NCI-H1694 (cell line): ENCODE measurements at places on chromosomes 2 and 18.

DNA sequence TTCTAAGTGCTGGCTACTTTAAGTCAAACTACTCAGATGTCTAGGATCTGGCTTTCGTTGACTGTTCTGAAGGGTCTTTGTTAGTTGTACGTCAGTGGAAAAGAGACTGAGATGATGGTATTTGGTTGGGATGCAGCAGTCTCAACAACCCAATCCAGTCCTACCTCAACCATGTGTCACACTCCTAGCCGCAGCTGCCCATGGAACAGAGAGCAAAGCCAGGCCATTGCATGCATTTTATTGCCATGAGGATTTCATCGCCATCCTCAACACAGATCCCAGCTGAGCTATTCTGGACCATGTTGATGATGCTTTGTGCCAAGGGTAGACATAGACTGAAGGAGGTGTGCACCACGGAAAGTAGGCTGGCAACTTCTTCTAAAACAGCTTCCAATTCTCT is 97.3 kb upstream of the STK39 start:
- DNase-seq, result no peak

- no peak for DNase-seq
Measured at GRCh38 chr2:907706-908105, 42.9 kb upstream of the SNTG2 start.

GRCh38 chr2:50773211-50773932 is 258.6 kb downstream of the NRXN1 start:
- no peak for DNase-seq

- DNase-seq, result no peak
Measured at GRCh38 chr2:108414945-108415344, 34.1 kb upstream of the GCC2 start.

DNA sequence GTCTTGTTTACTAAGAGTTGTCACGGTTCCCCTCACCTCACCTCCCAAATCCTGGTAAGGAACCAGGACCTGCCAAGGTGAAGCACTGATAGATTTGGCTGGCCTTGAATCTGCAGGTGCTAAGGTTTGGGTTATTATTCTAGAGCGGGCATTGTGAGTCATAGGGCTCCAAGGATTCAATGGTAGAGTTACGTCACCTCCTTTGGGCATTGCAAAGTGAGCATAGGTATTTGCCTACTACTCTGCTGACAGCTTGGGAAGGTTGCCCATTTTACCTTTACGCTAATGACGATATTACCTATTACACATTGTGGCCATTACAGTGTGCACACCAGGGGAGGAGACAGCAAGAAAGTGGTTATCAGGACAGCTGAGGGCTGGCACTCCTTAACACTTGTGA is 59.3 kb downstream of the SETBP1 start:
- no peak for DNase-seq

DNA sequence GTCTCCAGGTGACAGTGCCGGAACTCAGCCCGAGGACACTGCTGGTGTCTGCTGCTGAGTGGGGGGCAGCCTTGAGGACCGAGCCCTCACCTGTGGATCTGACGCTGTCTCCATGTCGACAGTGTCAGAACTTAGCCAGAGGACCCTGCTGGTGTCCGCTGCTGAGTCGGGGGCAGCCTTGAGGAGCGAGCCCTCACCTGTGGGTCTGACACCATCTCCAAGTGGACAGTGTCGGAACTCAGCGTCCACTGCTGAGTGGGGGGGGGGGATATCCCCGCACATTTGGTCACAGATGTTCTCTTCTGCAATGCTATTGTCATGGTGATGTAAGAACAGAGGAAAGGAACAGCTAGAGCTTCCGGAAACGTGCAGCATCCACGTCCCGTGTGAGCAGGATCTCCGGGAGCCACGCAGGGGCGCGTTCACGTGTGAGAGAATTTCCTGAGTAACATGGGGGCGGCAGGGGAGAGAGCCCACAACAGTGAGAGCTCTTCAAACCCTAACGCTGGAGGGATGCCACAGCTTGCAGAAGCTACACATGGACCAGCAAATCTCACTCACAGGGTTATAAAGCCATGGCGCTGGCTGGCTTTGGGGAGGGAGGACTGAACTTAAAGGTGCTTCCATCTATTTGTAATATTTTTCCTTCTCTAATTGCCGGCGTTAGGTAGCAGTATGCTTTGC is 250.7 kb upstream of the SALL3 start:
- no peak for DNase-seq

- DNase-seq, result no peak
Measured at GRCh38 chr18:76414936-76415621, 80.0 kb downstream of the ZNF516 start.

DNA sequence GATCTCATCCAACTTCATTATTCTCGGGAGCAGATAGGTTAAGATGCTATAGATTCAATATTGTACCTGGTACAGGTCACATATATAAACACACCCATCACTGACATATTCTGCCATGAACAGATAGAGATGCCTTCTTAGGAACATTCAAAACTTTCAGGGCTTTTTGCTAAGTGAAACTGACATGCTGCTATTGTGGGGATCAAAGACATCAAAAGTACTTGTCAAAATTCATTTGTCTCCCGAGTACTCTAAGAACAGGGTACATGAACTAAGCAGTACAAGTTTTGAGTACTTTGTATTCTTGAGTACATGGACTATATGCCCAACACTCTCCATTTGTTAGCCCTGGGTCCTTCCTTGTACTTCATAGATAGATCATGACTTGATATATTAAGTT is 173.5 kb downstream of the FSHR start:
- no peak for DNase-seq

DNA sequence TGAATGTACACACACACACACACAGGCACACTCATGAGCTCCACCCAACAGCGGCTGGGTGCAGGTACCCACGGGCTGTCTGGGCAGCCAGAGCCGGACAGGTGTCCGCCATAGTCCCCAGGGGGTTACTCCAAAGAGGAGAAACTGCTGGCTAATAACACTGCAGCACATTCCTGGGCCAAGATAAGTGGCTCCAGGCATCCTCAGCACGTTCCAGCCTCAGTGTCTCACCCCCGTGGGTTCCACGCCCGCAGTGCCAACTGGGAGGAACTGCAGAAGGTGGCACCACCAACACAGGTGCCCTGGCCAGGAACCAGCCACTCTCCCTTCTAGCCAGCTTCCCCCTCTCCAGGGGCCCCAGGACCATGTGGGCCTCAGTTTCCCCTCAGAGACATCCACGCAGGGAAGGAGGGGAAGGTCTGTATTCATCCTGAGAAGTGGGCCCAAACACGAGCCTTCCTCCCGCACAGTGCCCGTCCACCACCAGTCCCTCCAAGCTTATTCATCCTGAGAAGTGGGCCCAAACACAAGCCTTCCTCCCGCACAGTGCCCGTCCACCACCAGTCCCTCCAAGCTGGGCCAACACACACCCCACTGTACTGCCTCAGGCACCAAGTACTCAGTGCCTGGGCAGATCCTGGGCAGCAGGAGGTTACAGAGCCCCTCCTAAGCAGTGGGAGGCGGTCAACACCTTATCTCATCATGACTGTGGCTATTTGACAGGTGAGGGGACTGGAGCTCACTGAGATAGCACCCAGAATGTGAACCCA is 47.6 kb downstream of the TNS1 start:
- no peak for DNase-seq

GRCh38 chr2:64141674-64142405 is 2.4 kb downstream of the PELI1 start:
- no peak for DNase-seq

- DNase-seq, result no peak
Measured at GRCh38 chr2:76977846-76978727, 544.1 kb downstream of the LRRTM4 start.

DNA sequence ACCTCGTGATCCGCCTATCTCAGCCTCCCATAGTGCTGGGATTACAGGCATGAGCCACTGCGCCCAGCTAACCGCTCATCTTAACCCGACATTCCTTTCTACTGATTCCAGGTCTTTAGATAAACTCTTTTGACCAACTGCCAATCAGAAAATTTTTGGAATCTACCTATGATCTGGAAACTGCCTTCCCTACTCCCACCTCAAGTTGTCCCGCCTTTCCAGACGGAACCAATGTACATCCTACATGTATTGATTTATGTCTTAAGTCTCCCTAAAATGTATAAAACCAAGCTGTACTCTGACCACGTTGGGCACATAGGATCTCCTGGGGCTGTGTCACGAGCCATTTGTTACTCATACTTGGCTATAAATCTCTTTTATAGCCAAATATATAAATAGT is 3.2 kb upstream of the NEU2 start:
- no peak for DNase-seq

- no peak for DNase-seq
Measured at GRCh38 chr2:28639836-28640235, 111.8 kb upstream of the PPP1CB start.

DNA sequence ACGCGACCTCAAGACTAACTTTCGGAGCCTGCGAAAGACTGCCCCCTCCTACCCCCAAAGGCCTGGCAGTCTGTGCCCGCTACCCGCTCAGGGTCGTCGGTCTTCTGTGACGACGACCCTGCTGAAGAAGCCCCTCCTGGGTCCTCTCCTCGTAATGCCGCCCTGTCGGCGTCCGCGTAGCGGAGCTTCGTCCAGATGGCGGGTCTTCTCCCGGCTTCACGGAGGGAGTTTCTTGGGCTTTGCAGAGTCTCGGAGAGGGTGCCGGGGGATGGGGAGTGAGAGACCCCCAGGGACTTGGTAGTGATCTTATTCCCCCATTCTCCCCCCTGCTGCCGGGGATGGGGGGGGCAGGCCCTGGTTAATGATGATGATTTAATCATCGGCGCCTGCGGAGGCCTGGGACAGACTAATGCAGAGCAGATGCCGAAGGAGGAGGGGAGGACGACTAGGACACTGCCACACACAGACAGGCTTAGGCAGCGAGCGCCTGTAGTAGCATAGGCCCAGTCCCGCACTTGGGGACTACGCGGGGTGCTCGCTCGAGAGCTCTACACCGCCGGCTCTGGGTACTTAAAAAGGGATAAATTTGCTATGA is 528 bp upstream of the PCGF1 start:
- peak; percentile 47 for DNase-seq

GRCh38 chr2:200054681-200055468 is 99.5 kb downstream of the MAIP1 start:
- DNase-seq, result no peak

DNA sequence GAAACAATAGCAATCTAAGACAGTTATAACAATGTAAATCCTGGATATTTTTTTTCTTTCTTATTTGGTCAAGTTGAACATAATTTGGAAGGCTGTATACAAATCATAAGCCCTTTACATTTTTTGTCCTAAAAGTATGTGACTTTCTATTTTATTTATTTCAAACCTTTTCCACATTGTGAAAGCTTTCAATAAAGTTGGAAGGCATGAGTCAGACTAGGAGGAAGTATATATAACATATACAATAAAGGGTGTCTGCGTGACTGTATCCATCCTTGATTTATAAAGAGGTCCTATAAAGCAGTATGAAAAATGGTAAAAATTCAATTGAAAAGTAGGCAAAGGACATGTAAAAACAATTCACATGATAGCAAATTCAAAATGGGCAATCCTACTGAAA is 44.4 kb downstream of the CRACDL start:
- no peak for DNase-seq

- DNase-seq, result peak; percentile 64
Measured at GRCh38 chr2:55482186-55482884, 37.2 kb upstream of the CFAP36 start.
